Stimulated activated CD8-positive, alpha-beta memory T cell treated with anti-CD3 and anti-CD28 coated beads, Interleukin-2, amount 100 ng/mL, for 48 hours (primary cell): ENCODE measurements at places on chromosomes 1 and 21.

- no peak for DNase-seq
Measured at GRCh38 chr1:212971312-212971711, 21.0 kb downstream of the VASH2 start.

DNA sequence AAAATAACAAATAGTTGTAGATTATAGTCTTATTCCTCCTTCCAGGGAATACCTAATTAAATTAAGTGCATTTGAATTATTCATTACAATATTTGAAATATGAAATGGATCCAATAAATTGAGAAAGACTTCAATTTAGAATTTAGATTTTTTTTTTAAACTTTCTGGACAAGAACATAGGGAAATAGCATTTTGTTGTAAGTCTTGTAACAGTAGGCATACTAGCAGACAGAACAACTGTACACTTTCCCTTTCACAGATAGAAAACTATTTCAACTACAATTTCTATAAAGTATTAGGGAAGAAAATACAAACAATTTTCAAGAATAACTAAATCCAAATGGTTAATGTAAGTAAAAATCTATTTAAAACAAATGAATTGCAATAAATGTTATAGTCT is 577.5 kb downstream of the USP25 start:
- no peak for DNase-seq

DNA sequence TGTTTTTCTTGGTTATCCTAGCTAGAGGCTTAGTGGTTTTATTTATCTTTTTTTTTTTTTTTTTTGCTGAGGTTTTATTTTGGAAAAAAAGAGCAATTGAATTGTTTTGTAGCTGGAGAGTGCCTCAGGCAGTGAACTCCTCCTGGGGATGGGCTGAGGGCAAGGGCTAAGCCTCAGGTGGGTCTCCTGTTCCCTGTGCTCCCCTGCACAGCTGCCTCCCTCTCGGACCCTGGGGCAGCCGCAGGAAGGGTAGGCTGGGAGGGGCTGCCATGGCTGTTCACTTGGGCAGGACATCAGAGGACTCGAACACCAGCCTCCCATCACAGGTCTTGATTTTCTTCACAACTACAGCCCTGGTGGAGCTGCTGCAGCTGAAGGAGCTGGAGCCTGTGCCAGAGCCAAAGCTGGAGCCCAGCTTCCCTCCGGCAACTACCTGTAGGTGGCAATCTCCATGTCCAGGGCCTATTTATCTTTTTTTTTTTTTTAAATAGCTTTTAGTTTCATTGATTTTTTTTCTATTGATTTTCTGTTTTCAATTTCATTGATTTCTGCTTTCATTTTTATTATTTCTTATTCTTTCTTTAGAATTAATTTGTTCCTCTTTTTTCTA is 28.9 kb downstream of the LEPR start:
- no peak for DNase-seq

- DNase-seq = no peak
Measured at GRCh38 chr1:97365026-97365425, 555.8 kb downstream of the DPYD start.

DNA sequence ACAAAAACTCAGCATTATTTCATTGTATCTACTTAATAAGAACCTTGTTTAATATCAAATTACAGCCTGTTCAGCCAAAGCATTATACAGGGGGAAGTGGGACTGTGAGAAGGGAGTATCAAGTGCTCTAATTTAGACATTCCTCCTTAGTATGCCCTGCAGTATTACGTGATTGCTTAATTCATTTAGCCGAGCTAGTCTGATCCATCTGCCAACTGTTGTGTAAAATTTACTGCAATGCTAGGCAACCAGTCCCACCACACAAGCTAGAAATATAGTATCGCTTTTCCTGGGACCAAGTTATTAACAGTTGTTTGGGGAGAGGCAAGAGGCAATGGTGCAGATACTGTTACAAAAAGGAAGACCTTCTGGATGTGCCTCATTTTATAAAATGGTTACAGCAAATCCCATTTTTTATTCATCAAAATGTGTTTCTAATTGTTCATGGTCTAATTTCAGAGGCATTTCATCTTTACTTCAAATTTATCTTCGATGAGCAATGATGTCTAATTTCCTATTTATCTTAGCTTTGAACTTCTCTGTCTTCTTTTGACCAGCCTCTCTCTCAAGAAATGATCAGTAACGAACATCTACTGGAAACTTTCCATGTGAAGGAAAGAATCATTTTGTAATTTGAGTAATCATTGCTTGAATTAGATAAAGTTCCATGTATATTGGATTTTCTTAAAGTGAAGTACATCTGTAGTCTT is 283.3 kb downstream of the DUSP10 start:
- no peak for DNase-seq

GRCh38 chr21:35037384-35037765 is 11.7 kb downstream of the RUNX1 start:
- no peak for DNase-seq

DNA sequence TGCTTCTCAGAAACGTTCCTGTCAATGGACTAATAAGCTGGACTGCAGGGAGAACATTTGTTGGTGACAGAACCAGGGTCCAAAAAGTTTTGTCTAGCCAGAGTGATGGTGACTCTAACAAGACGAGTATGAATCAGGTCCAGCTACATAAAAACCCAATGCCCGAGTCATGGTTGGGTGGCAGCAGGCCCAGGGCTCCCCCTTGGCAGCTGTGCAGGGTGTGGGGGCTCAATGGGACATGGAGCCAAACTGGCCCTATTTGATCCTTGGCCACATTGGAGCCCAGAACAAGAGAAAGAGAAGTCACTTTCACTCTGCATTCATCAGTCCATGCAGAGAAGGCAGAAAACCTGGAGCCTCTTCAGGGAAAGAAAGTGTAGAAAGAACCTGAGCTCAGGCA is 37.9 kb upstream of the TENT5C start:
- no peak for DNase-seq

DNA sequence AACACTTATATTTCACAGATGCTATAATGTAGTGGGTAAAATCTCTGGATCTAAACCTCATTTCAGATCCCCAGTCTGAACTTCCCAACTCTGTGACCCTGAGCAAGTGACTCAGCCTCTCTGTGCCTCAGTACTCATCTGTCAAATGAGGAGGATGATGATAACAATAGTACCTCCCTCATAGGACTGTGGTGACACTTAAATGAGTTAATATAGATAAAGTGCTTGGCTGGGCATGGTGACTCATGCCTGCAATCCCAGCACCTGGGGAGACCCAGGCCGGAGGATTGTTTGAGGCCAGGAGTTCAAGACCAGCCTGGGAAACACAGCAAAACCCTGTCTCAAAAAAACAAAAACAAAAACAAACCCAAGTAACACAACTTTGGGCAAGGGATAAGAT is 4.7 kb upstream of the ECE1 start:
- no peak for DNase-seq

DNA sequence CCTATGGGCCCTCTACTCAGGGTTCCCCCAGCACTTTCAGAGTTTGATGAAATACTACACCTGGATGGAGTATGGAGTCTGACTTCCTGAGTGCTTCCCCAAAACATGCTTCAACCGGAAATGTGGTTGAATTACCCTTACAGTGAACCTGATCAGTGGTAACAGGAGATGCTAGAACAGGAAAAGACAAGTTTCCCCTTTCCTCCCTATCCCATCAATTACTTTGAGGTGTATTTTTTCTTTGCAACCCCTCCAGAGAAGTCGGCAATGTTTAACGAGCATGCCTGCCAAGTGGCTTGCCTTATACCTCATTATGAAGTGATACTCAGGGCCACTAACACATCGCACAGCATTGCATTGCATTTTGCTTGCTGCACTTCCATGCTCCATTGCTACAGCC is 7.0 kb downstream of the KRTAP15-1 start:
- DNase-seq = no peak

DNA sequence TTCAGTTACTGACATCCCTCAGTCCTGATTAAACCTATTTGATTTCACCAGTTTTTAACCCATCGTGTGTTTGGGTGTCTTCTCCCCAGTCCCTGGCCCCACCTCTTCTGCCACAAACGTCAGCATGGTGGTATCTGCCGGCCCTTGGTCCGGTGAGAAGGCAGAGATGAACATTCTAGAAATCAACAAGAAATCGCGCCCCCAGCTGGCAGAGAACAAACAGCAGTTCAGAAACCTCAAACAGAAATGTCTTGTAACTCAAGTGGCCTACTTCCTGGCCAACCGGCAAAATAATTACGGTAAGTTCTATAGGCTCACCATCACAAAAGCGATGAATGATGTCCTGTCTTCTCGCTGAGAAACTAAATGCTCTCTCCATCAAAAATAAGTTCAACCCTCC is 28.7 kb downstream of the NBPF3 start:
- peak; percentile 17 for DNase-seq
